ENCODE measurements at places on chromosomes 13 and 19.

GRCh38 chr13:54177466-54177865 is 1148.9 kb downstream of the OLFM4 start:
- no peak for DNase-seq

DNA sequence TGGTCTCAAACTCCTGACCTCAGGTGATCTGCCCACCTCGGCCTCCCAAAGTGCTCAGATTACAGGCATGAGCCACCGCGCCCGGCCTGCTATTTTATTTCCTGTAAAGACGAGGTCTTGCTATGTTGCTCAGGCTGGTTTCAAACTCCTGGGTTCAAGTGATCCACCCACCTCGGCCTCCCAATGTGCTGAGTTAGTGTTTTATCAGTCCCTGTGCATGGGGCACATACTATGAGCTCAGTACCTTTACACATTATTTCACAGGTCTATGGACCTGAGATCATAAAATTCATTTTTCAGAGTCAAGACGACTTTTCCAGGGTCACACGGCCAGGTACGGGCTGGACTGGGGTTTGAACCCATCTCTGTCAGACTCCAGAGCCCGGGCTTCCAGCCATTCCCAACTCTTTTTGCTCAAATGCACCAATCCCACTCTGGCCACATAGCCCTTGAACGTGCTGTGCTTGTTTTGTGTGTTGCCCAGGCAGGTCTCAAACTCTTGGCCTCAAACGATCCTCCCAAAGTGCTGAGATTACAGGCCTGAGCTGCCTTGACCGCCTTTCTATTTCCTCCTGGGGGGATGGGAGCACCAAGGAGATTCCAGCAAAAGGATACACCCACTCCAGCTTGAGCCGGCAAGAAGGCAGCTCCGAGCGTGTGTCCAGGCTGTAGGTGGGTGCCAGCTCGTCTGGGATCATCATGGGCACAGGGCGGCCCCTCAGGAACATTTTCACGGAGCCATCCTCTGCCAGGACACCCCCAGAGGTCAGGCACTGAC is 1.1 kb downstream of the EML2 start:
- no peak for DNase-seq

DNA sequence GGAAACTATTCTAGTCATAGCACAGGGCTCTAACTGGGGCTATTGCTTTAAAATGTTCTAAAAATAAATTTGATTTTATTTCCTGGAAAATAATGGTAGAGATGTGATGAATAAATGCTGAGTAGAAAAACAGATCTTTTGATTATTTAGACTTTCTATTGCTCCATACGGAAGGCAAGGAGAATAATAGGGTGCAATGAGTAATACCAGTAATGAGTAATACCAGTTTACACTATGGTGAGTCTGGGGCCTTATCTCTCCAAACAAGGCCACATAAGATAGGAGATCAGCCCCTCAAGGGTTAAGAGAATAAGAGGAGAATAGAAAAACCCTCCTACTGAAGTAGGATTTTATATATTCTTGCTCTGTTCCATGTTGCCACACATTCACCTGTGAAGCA is 390.4 kb downstream of the KLF5 start:
- no peak for DNase-seq

- peak; percentile 78 for DNase-seq
Observed at GRCh38 chr19:35868172-35868822, at the start of gene APLP1. TSS of gene APLP1 (plus strand) at chr19:35868574. CDS start at chr19:35868637, 63 bp downstream.

DNA sequence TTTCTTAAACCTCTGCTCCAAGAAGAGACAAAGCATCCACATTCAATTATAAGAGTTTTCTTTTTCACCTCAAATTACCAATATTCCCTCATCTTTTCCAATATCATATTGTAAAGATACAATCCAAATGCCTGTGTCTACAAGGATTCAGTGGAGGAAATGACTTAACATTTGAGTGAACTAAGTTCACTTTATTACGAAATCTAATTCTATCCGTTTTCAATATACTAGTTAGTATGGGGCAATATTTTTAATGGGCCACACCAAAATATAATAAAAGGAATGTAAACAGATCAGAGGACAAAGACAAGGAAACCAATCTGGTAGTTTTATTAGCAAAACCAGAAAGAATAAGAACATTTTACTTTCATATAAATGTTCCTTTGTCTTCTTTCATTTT is 136.0 kb downstream of the DCLK1 start:
- no peak for DNase-seq

Measured in GM13977 (cell line).